Natural killer cell treated with Interleukin-12 subunit alpha and Interleukin-12 subunit beta and Interleukin-15 and Interleukin-18, amount 100 ng/mL, for 72 hours (primary cell): ENCODE measurements at places on chromosomes 2 and 18.

GRCh38 chr2:169036736-169037440 lies 5.8 kb upstream of the ABCB11 start:
- H3K27ac ChIP-seq, result no peak overlapping the region
- H3K27me3 ChIP-seq, result no peaks in the 10 kb centered on the region
- no peak overlapping the region for H3K4me3 ChIP-seq

DNA sequence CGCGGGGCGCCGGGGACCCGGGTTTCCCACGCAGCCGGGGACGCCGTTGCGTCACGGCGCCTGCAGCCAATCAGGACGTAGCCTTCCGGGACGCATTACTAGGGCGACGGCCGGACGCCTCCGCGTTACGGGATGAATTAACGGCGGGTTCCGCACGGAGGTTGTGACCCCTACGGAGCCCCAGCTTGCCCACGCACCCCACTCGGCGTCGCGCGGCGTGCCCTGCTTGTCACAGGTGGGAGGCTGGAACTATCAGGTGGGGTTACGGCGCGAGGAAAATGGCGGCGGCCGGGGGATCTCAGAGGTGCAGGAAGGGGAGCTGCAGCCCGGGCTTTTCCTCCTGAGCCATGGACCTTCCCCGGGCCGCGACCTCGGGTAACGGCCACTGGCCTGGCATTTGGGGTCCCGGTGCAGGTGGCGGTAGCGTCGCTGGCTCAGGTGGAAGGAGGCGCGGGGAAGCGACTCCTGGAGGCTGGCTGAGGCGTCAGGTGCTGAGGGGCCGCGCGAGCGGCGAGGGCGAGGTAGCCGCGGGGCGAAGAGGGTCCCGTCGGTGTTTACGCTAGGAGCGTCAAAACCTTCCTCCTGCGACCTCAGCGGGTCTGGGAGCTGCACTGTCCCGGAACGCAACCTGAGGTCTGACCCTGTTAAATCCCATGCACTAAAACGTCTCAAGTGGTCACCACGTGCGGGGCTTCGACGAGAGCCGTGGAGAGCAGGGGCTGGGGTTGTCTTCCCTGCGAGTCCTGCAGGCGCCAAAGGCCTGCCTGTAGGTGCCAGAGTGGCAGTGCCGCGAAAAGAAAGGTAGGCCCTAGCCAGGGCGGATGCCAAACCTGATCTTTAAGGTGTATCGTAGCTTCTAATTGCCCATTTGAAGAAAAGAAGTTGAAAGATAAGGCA lies at the start of gene LCLAT1:
Gene LCLAT1, plus strand, starts transcription at position 98 of the 897 bp plus-strand sequence. CDS start 78,345 bp downstream, outside the sequence.
- peaks cover 35% of the 10 kb centered on the region for H3K4me1 ChIP-seq
- peak within 1 kb of the TSS; percentile 95 for H3K4me3 ChIP-seq
- H3K27ac ChIP-seq, result peak within 1 kb of the TSS; percentile 89

- no peak overlapping the region for H3K4me3 ChIP-seq
- peaks cover 9% of the 10 kb centered on the region for H3K4me1 ChIP-seq
- peak; percentile 50 for DNase-seq
- peaks cover 55% of the 10 kb centered on the region for H3K27me3 ChIP-seq
- no peaks in the 10 kb centered on the region for H3K36me3 ChIP-seq
These were observed 29.4 kb downstream of the ITM2C start for GRCh38 chr2:230893841-230894781.

DNA sequence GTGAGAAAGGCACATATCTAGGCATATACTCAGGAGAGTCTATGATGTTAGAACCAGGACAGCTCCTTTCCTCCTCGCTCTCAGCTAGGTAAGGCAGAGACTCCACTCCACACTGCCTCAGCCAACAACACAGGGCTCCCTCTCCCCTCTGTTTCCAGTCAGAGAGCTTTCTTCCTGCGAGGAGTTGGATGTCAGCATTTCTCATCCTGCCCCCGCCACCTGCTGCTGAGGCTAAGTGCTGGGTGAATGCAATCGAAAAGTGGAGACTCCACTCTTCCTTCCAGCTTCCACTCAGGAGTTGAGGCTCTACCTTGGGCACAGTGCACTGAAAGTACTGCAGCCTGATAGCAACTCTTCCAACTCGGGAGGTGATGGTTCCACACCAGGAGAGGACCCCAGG lies 177.2 kb upstream of the RAB6C start:
- no peak overlapping the region for H3K4me3 ChIP-seq
- H3K27me3 ChIP-seq, result peaks cover 6% of the 10 kb centered on the region
- no peaks in the 10 kb centered on the region for H3K36me3 ChIP-seq
- H3K27ac ChIP-seq, result no peak overlapping the region
- no peak for DNase-seq

GRCh38 chr2:101961338-101962191 lies 30.2 kb upstream of the IL1R2 start:
- H3K4me3 ChIP-seq, result no peak overlapping the region
- no peak overlapping the region for H3K27ac ChIP-seq
- no peak for DNase-seq
- H3K36me3 ChIP-seq, result peaks cover 7% of the 10 kb centered on the region

GRCh38 chr2:186036862-186037449 lies 298.4 kb downstream of the FSIP2 start:
- no peaks in the 10 kb centered on the region for H3K36me3 ChIP-seq
- no peak overlapping the region for H3K4me3 ChIP-seq
- H3K27me3 ChIP-seq, result no peaks in the 10 kb centered on the region
- H3K4me1 ChIP-seq, result no peaks in the 10 kb centered on the region
- no peak for DNase-seq
- no peak overlapping the region for H3K27ac ChIP-seq

GRCh38 chr18:47754311-47755101 lies 176.0 kb downstream of the SMAD2 start:
- no peak overlapping the region for H3K27ac ChIP-seq
- no peak overlapping the region for H3K4me3 ChIP-seq
- peaks cover 7% of the 10 kb centered on the region for H3K4me1 ChIP-seq
- peaks cover 8% of the 10 kb centered on the region for H3K36me3 ChIP-seq
- DNase-seq, result no peak

- no peak overlapping the region for H3K27ac ChIP-seq
- no peaks in the 10 kb centered on the region for H3K4me1 ChIP-seq
- no peak for DNase-seq
- peaks cover 31% of the 10 kb centered on the region for H3K27me3 ChIP-seq
- no peaks in the 10 kb centered on the region for H3K36me3 ChIP-seq
These were observed 152.1 kb upstream of the CCDC150 start for GRCh38 chr2:196487417-196487816.

- no peak for DNase-seq
- H3K27ac ChIP-seq, result no peak overlapping the region
- no peak overlapping the region for H3K4me3 ChIP-seq
- no peaks in the 10 kb centered on the region for H3K36me3 ChIP-seq
These were observed 51.2 kb upstream of the CREB1 start for GRCh38 chr2:207478572-207478971.

- H3K27me3 ChIP-seq, result peaks cover 3% of the 10 kb centered on the region
- no peaks in the 10 kb centered on the region for H3K36me3 ChIP-seq
- DNase-seq, result no peak
- H3K27ac ChIP-seq, result no peak overlapping the region
- no peak overlapping the region for H3K4me3 ChIP-seq
These were observed 71.5 kb downstream of the RAB31 start for GRCh38 chr18:9779630-9780029.

- no peak for DNase-seq
- peaks cover 15% of the 10 kb centered on the region for H3K36me3 ChIP-seq
- peak overlapping the region; percentile 75 for H3K4me3 ChIP-seq
- H3K4me1 ChIP-seq, result peaks cover 77% of the 10 kb centered on the region
- H3K27me3 ChIP-seq, result no peaks in the 10 kb centered on the region
These were observed 51.9 kb downstream of the SETBP1 start for GRCh38 chr18:44732599-44732998.

DNA sequence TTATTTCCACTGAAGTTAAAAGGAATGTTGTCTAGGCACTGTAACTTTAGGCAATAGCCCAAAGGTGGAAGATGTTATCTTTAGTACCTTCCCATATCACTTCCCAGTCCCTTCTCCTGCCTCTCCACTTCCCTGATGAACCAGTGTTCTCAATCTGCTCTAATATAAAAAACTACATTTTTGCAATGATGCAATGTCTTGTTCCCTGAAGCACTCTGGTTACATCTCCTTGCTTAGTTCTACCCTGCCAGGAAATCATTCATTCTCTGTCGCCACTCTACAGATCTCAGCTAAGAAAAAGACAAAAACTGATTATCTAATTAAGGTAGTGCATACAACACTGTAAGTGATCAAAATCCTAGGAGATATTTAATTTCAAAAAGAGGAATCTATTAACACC lies 71.3 kb downstream of the BAZ2B start:
- H3K4me3 ChIP-seq, result no peak overlapping the region
- H3K4me1 ChIP-seq, result no peaks in the 10 kb centered on the region
- peaks cover 14% of the 10 kb centered on the region for H3K36me3 ChIP-seq
- no peak for DNase-seq

GRCh38 chr2:110946902-110947301 lies 173.8 kb upstream of the BCL2L11 start:
- no peaks in the 10 kb centered on the region for H3K27me3 ChIP-seq
- H3K27ac ChIP-seq, result no peak overlapping the region
- H3K36me3 ChIP-seq, result no peaks in the 10 kb centered on the region
- H3K4me3 ChIP-seq, result no peak overlapping the region
- DNase-seq, result no peak
- no peaks in the 10 kb centered on the region for H3K4me1 ChIP-seq

DNA sequence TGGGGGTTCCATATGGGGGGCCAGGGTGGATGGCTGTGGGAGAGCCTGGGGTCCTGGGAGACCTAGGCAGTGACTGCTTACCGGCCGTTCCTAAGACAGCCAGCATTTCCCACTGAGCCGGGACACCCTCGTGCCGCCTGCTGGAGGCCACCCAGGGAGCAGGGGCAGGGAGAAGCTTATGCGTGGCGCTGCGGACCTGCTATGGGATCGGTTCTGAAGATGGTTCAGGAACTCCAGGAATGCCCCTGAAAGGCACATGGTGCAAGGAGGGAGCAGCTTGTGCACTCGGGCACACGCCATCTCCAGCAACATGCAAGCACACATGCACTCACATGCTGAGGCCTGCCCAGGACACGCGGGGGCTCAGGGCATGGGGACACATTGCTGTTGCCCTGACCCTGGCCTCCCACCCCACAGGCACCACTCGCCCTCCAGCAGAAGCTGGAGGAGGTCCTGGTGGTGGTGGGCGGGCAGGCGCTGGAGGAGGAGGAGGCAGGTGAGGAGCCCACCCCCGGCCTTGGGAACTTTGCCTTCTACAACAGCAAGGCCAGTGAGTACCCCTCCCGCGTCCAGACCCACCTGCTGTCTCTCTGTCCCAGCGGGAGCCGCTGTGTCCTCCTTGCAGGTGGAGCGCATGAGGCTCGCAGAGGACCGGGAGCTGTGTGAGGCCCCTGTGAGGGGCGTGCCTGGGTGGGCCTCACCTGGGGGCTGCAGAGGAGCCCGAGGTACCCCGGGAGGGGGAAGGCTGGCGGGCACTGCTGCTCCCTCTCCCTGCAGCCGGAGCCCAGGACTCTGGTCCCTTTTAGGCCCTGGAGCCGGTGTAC lies 4.1 kb downstream of the KLHL30 start:
- no peak for DNase-seq
- peaks cover 17% of the 10 kb centered on the region for H3K4me1 ChIP-seq
- no peak overlapping the region for H3K27ac ChIP-seq
- no peaks in the 10 kb centered on the region for H3K36me3 ChIP-seq

DNA sequence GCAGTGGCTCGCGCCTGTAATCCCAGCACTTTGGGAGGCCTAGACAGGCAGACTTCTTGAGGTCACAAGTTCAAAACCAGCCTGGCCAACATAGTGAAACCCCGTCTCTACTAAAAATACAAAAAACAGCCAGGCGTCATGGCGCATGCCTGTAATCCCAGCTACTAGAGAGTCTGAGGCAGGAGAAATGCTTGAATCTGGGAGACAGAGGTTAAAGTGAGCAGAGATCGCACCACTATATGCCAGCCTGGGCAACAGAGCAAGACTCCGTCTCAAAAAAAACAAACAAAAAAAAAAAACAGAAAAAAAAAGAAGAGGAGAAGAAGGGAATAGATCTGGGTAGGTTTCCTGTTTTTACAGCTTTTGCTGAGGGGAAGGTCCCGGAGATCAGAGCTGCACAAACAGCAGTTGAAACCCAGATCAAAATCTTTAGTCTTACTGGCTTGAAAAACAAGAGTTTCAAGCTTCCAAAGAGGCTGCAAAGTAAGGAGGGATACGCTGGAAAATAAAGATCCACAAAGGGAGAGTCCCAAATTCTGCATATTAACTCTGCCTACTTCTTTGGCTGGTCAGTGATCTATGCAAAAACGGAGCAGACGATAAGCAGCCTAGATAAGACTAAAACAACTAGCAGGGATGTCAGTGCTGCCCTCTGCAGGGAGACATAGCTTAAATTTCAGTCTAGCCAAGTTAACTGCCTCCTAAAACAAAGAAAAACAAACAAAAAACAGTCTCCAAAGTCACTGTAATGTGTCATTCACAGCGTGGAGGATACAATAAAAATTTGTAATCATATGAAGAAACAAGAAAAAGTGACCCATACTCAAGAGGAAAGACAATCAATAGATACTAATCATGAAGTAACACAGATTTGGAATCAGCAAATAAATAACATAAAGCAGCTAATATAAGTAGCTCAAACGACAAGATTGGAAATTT lies 74.1 kb downstream of the TLK1 start:
- DNase-seq, result peak; percentile 61
- peak overlapping the region; percentile 14 for H3K4me3 ChIP-seq
- H3K27ac ChIP-seq, result no peak overlapping the region

- no peak overlapping the region for H3K4me3 ChIP-seq
- no peaks in the 10 kb centered on the region for H3K4me1 ChIP-seq
- DNase-seq, result no peak
- H3K27ac ChIP-seq, result no peak overlapping the region
- peaks cover 5% of the 10 kb centered on the region for H3K36me3 ChIP-seq
These were observed 229.3 kb downstream of the TNS1 start for GRCh38 chr2:217773539-217773938.

- peaks cover 11% of the 10 kb centered on the region for H3K36me3 ChIP-seq
- no peak overlapping the region for H3K27ac ChIP-seq
- DNase-seq, result no peak
- no peak overlapping the region for H3K4me3 ChIP-seq
- H3K27me3 ChIP-seq, result peaks cover 40% of the 10 kb centered on the region
These were observed 18.5 kb upstream of the CCDC93 start for GRCh38 chr2:118032169-118033013.

DNA sequence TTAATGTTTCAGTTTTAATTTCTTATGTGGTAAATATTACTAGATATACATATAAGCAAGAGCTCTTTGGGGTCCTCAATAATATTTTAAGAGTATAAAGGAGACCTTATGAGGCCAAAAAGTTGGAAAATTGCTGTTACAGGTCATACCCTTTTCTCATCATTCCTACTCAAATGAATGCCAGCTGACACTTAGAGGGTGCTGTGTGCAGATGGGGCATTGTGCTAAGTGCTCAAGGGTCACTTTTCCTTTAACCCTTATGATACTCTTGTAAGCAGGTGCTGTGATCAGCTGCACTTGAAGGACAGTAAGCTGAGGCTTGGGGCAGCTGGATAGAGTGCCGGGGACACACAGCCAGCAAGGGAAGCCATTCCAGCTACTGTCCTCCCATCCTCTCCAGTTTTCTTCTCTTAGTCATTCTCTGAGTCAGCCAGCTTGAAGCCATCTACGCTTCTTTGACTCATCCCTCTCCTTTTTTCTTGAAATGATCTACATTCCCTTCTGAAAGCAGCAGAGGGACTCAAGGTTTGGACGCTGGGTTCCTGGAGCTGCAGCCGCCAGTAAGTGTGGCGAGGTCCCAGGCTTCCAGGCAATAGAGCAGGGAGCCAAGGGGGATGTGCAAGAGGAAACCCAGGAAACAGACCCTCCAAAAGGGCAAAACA lies 42.0 kb upstream of the CREB1 start:
- no peaks in the 10 kb centered on the region for H3K27me3 ChIP-seq
- peaks cover 3% of the 10 kb centered on the region for H3K4me1 ChIP-seq
- H3K27ac ChIP-seq, result no peak overlapping the region
- DNase-seq, result no peak
